ENCODE measurements at places on chromosomes 5 and 9. TPM values are rescaled to one million over a fixed set of nuclear protein-coding genes. Genes with fewer than 3 reads are reported as not detected.

DNA sequence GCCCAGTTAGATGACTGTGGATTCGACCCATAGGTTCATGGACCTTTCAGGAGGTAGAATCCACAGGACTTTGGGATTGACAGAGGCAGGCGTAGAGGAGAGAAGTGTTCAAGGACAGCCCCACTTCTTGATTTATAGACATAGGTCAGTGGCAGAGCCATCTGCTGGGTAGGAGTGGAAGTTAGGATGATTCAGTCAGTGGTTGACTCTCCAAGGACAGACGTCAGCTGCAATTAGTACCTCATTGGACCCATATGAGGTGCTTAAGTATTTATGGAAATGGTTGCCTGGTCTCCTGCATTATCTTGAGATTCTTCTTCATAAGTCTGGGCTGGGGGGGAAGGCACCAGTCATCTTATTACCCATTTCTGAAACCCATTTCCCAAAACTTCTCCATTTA, 70.9 kb downstream of the SH3RF2 start:
- H3K4me1 ChIP-seq: peaks cover 17% of the 10 kb centered on the region
- H3K27ac ChIP-seq: no peak overlapping the region
- peak; percentile 9 for DNase-seq
- no peak overlapping the region for H3K4me3 ChIP-seq
- no peaks in the 10 kb centered on the region for H3K27me3 ChIP-seq

DNA sequence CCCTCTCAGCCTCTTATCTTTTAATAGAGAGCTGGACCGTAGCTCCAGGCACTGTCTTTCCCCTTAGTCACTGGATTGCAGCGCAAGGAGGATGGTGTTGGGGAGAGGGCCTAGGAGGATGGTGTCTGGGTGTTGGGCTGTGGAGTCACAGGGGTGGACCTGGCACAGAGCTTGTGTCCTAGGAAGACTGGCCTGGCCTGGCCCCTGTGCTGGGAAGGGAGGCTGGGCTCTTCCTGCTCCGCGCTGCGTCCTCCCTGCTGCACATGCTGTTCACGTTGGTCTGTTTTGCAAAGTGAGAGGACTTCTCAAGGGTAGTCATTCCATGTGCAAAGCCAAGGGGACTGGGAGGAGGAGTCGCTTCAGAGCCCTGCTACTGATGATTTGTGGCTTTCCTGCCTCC, 123.9 kb downstream of the EHMT1 start:
- no peak for DNase-seq
- H3K36me3 ChIP-seq: peaks cover 80% of the 10 kb centered on the region
- peaks cover 7% of the 10 kb centered on the region for H3K4me1 ChIP-seq
- no peak overlapping the region for H3K4me3 ChIP-seq

The CCL28 gene
- 0.32 TPM for polyA plus RNA-seq

DNA sequence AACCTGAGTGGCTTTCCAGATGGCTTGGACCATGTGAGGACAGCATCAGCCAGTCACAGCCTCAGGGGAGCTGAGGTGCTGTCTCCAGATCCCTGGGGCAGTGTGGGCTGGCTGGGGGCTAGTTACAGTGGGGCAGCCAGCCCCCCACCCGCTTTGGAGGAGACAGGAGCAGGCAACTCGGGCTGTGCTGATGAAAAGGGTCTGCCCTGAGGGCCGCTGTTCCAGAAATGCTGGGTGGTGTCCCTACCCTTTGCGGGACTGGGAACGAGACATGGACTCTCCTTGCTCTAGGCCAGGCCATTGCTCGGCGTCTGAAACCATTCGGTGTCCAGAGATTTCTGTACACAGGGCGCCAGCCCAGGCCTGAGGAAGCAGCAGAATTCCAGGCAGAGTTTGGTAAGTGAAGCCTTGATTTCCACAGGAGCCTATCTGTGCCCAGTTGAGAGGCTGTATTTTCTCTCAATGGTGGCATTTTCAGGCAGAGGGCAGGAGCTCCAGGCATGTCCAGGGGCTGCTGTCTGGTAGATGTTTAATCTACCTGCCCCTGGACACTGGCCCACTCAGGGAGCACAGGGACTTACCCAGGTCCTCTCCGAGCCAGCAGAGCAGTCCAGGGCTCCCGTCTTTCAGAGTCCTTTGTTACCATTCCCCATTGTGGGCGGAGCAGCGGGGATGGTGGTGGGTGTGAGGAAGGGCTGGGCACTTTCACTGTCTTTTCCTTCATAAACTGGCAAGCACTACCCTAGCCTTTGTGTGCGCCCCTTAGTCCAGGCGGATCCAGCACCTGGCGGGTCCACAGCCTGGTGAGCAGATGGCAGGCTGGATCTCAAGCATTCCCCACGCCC, 7.2 kb downstream of the GRHPR start:
- peaks cover 54% of the 10 kb centered on the region for H3K36me3 ChIP-seq
- H3K27ac ChIP-seq: no peak overlapping the region
- DNase-seq: no peak
- no peak overlapping the region for H3K4me3 ChIP-seq

The DNAH5 gene
- polyA plus RNA-seq: not detected

DNA sequence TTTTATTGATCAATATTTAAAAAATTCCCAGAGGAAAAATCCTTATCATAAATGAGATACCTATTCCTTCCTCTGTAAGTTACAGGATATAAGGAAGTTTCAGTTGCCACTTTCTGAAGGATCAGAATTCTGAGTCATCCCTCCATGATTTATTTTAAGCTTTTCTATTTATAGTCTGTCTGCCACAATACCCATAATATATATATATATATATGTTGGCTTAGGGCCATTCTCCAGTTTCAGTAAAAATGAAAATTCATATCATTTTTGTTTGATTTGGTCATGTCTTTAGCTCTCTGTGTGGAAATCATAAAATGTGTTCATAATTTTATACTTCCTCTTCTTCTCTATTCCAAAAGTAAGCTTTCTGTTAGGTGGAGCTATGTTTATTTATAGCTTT, 215.8 kb upstream of the CYLC2 start:
- no peaks in the 10 kb centered on the region for H3K36me3 ChIP-seq
- no peak for DNase-seq
- H3K27ac ChIP-seq: no peak overlapping the region

GRCh38 chr9:7382304-7382703, 417.3 kb downstream of the DMAC1 start:
- no peak for DNase-seq
- no peaks in the 10 kb centered on the region for H3K27me3 ChIP-seq
- no peaks in the 10 kb centered on the region for H3K4me1 ChIP-seq
- no peak overlapping the region for H3K4me3 ChIP-seq

The TMEM215 gene
- not detected for polyA plus RNA-seq

The STING1 gene
- 115 TPM for polyA plus RNA-seq

- no peak overlapping the region for H3K4me3 ChIP-seq
- DNase-seq: no peak
- H3K27me3 ChIP-seq: no peaks in the 10 kb centered on the region
- H3K4me1 ChIP-seq: no peaks in the 10 kb centered on the region
Measured at GRCh38 chr5:149857499-149857898, 87.1 kb downstream of the PDE6A start.

DNA sequence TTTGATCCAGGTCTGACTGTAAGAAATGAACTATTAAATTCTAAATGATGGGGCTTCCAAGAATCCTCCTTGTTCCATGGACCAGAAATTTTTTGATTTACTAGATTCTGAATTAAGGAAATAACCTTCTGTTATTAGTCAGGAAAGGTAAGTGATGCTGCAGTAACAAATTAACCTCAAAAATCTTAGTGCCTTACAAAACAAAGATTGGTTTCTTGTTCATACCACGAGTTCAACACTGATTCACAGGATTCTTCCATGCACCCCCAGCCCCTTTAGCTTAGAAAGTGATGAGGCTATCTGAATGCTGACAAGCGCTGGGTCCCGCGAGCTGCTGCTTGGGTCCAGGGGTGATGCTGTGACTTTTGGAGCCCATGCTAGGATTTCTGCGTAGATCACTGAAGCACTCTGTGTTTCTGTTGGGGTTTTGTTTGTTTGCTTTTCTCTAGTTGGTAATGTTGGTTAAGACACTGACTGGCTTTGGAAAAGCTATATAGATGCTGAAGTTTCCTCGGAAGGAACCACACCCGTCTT, 52.3 kb downstream of the COL15A1 start:
- peaks cover 22% of the 10 kb centered on the region for H3K4me1 ChIP-seq
- H3K4me3 ChIP-seq: no peak overlapping the region
- no peaks in the 10 kb centered on the region for H3K36me3 ChIP-seq
- no peak overlapping the region for H3K27ac ChIP-seq

The FOXD1 gene
- 0.04 TPM for polyA plus RNA-seq

The CMYA5 gene
- polyA plus RNA-seq: 0.01 TPM

GRCh38 chr5:6518298-6519057, 69.8 kb downstream of the UBE2QL1 start:
- H3K27ac ChIP-seq: no peak overlapping the region
- DNase-seq: no peak
- no peak overlapping the region for H3K4me3 ChIP-seq
- no peaks in the 10 kb centered on the region for H3K4me1 ChIP-seq

- H3K27ac ChIP-seq: no peak overlapping the region
- no peaks in the 10 kb centered on the region for H3K36me3 ChIP-seq
- no peak overlapping the region for H3K4me3 ChIP-seq
- no peak for DNase-seq
- H3K27me3 ChIP-seq: no peaks in the 10 kb centered on the region
Measured at GRCh38 chr5:135631391-135631790, 52.6 kb upstream of the CXCL14 start.

The SCGB3A2 gene
- 15.9 TPM for polyA plus RNA-seq

The SLC24A2 gene
- polyA plus RNA-seq: not detected

The FAM153A gene
- polyA plus RNA-seq: not detected

- H3K36me3 ChIP-seq: no peaks in the 10 kb centered on the region
- DNase-seq: no peak
- H3K4me3 ChIP-seq: no peak overlapping the region
- peaks cover 80% of the 10 kb centered on the region for H3K27me3 ChIP-seq
- peaks cover 18% of the 10 kb centered on the region for H3K4me1 ChIP-seq
- no peak overlapping the region for H3K27ac ChIP-seq
Measured at GRCh38 chr9:137297966-137298365, 4.1 kb downstream of the NRARP start.

Data from CD14-positive monocyte (primary cell).